PC-9 (cell line): ENCODE measurements at places on chromosomes 4 and X.
A peak's percentile ranks its signal among the peaks of the same experiment; 100 is the strongest.

- DNase-seq: no peak
Observed at GRCh38 chr4:114423582-114423981, 175.0 kb upstream of the UGT8 start.

DNA sequence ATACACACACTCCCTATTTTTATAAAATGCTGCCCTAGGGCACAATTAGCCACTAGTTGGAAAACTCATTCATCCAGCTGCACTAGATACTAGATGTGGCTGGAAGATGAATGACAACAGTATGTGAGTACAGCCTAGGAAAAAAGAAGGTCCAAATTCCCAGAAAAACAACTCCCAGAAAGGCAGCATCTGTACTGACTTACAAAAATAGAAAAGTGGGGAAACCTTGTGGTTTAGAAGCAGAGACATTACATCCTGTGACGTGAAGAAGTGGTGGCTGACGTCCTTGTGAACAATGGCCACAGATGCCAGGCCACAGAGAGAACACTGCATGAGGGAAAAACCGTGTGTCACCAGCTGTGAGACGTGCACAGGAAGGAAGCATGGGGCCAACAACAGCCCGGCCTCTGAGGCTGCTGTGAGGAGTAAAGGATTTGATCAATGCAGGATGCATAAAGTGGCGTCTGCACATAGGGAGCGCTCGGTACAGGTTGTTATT lies 81.2 kb downstream of the SPRY1 start:
- DNase-seq: no peak

- no peak for DNase-seq
Observed at GRCh38 chr4:99818661-99819060, 2.0 kb downstream of the DAPP1 start.

GRCh38 chrX:130615941-130616340 lies 214.2 kb downstream of the RBMX2 start:
- DNase-seq: no peak

- no peak for DNase-seq
Observed at GRCh38 chrX:151694661-151695582, at the start of gene PRRG3. Gene PRRG3 (plus strand): TSS chrX:151695458. CDS start chrX:151698815, 3,357 bp downstream.

DNA sequence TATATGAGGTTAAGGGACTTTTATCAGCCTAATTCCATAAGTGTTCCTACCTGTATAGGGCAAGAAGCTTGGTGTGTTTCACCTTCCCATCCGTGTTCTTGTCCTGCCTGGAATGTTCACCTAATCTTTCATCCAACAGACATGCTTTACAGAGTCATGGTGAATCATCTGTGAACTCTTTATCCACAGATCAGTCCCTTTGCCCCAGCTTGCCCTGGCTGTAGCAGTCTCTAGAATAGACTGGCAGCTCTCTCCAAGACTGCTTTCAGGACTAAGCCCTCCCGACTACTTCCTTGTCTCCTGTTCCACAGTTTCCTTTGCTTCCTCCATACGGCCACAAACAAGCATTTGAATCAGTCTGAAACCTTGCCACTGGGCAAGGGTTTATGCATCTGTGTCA lies 177.9 kb upstream of the IL15 start:
- peak; percentile 11 for DNase-seq

DNA sequence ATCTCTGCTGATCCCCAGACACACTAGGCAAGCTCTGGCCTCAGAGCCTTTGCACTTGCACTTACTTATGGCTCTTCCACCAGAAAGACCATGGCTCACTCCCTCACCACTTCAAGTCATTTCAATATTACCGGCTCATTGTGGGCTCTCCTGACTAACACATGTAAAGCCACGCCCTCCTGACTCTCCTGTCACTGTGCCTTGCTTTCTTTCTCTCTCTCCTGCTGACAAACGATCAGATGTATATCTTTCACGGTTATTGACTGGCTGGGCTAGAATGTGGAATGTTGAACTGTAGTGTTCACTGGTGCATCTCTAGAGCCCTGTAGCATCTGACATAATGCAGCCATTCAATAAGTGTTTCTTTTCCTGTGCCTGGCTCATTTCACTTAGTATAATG lies 425.1 kb downstream of the RAB28 start:
- no peak for DNase-seq

DNA sequence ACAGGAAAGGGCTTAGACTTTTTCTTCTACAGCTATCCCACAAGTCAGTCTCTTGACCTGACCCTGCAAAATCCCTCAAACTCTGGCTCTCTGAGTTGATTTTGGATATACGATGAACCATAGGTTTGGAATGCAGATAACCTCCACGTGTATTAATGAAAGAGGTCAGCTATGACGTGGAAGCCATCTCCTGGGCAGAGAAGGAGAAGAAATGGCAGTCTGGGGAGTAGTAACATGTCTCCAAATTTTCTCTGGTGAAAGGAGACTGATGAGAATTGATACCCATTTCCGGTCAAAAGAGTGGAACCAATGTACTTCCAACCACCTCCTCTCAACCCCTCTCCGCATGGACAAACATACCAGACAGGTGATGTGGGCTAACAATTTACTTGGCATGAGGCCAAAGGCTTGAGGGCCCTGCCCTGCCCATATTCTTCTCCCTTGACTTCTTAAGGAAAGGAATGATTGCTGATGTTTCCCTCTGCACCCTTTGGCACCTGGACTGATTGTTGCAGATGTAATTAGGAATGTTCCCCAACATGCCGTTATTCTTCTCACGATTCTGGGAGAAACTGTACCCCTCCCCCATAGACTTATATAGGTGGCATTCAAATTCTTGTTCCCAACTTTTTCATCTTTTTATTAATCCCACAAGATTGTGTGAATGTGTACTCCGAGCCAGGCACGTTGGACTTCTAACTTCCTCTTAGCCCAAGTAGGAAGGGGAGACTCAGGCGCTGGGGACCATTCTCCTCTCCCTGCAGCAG lies 580 bp upstream of the PLS3 start:
- peak; percentile 98 for DNase-seq

DNA sequence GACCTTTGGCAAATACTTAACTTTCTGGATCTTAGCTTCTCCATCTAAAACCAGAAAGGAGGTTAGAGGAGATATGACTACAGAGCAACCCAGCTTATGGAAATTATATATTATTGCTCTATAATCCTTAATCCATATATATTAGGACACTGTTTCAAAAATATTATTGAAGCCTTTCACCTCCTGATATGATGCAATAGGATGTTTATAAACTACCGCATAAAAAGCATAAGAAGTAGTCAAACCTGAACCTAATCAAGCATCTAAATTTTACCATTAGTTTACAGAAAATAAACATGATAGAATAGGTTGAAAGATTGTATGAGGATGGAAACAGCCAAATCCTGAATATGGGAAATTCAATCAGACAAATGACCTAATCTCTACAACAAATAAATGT lies 5.6 kb upstream of the FAM200B start:
- no peak for DNase-seq

GRCh38 chr4:77600521-77601451 lies 4.8 kb upstream of the CXCL13 start:
- no peak for DNase-seq

DNA sequence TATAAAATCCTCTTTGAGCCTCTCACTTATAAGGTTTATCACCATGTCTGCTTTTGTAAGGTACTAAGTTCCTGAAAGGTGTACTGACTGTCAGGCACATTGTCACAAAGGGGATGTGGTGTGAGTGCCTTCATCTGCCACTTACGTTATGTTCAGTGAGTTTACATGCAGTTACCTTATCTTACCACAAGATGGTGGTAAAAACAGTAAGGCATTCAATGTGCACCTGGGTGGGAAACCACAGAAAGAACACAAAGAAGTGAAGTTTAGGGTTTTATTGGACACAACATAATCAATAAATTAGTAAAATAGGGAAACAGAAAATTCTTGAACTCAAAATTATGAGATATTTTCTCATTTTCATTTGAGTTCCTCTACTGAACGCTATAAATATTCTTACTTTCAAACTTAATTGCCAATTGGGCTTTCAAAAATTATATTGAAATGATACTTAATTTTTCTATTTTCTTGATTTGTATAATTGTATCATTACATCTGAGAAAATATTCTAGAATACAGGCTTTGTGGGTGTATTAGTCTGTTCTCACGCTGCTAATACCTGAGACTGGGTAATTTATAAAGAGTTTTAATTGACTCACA lies 650.8 kb downstream of the PCDH7 start:
- peak; percentile 1 for DNase-seq

DNA sequence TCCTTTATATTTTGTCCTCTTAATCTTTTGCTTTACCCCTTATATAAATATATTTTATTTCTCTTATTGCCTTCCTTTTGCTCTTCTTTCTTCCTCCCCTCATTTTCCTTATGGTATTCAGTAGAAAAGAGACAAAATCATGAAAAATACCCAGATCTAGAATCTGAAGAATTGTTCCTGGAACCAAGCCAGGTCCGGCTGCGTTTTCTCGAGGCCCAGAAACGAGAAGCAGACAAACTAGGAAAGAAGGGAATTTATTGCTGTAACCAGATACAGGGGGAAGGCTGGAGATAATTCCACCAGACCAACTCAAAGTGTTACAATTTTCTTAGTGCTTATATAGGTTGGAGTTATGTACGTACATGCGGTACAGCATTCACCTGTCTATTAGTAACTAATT lies 328.7 kb downstream of the GABRG1 start:
- DNase-seq: no peak
